ENCODE measurements at places on chromosomes 7 and 10. TPM values are rescaled to one million over a fixed set of nuclear protein-coding genes. Genes with fewer than 3 reads are reported as not detected.
A peak's percentile ranks its signal among the peaks of the same experiment; 100 is the strongest.

DNA sequence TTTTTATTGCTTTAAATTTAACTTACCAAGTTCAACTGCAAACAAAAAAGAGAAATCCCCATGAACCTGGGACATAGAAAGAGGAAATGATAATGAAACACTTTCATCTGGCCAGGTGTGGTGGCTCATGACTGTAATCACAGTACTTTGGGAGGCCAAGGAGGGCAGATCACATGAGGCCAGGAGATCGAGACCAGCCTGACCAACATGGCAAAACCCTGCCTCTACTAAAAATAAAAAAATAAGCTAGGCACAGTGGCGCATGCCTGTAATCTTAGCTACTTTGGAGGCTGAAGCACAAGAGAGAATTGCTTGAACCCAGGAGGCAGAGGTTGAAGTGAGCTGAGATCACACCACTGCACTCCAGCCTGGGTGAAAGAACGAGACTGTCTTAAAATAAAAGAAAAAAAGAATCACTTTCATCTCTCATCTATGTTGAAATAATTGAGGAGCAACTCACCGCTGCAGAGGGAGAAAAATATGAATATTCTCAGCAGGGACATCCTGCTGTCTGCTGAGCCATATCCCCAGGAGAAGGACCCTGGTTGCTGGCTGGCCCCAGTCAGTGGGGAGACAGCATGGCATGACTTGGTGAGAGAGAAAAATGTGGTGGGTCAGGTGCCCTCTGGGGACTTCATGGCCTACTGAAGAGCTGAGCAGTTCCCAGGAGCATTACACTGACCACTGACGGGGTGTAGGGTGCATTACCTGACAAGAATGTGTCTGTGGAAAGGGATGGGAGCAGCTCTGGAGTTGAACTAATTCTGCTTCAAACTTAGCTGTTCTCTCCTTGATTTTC lies 22.8 kb upstream of the TARP start:
- no peak for DNase-seq

GRCh38 chr7:30778255-30779025 lies 7.2 kb downstream of the MINDY4 start:
- DNase-seq: no peak

DNA sequence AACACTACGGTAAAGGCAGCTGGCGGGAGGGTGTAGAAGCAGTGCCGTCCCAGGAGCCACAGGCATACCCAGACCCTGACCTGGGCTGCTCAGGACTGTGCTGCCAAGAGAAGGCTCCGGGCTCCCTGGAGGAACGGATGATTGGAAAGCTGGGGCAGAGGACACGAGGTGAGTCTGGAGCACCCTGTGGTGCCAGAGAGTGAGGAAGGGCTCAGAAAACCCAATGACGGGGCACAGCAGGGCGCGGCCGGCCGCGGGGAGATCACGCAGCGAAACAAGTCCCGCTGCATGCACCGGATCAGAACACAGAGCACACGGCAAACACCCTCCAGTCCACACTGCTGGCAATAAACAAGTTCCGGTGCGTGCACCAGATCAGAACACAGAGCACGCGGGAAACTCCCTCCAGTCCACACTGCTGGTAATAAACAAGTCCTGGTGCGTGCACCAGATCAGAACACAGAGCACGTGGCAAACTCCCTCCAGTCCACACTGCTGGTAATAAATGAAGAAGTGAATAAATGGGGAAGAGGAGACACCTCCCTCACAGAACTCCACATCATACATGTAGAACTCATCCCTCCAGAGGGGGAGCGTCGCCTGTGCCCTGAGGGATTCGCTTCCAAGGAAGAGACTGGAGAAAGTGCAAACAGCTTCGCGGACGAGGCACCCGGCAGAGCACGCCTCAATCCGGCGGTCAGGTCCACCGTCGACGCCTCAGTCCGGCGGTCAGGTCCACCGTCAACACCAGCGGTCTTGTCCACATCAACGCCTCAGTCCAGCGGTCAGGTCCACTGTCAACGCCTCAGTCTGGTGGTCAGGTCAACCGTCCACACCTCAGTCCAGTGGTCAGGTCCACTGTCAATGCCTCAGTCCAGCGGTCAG lies 265.0 kb downstream of the MAD1L1 start:
- DNase-seq: no peak

DNA sequence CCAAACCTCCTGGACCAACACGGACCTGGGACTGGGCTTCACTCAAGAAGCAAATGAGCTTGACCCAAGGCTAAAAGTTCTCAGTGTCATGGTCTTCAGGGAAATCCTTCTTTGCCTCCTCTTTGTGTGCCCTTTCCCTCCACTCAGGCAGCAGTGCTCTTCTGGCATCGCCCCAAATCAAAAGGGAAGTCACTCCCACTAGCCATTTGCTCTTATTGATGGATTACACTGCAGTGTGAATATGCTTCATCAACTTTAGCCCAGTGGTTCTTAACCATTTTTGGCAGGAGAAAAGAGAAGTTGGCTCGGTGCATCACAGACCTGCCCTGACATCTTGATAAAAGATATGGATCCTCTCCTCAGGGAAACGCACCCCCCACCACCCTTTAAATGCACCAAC lies 19.2 kb upstream of the IKZF1 start:
- no peak for DNase-seq

DNA sequence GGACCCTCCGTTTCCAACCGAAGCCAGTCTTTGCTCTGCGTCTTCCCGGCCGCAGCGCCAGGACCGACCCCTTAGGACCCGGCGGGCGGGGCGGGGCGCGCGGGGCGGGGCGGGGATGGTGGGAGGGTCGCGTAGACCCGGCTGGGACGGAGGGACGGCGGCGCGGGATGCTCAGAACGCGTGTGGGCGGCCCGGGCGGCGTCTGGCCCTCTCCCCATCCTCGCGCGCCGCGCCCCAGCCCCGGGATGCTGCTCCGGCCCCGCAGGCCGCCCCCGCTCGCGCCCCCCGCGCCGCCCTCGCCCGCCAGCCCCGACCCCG lies at the start of gene UTF1:
TSS of gene UTF1 (plus strand) at position 174 of the 318 bp plus-strand sequence. CDS start at position 246, 72 bp downstream.
- no peak for DNase-seq

- DNase-seq: no peak
These were observed 31.5 kb upstream of the TAX1BP1 start for GRCh38 chr7:27708485-27708884.

Gene SKIDA1
- total RNA-seq: 0.36 TPM

Gene BCCIP
- total RNA-seq: 113 TPM

GRCh38 chr7:128000048-128000447 lies 31.2 kb downstream of the LRRC4 start:
- no peak for DNase-seq

Gene LDB3
- 0.07 TPM for total RNA-seq

GRCh38 chr7:105799006-105799405 lies 77.4 kb downstream of the ATXN7L1 start:
- DNase-seq: no peak

GRCh38 chr7:12805957-12806356 lies 118.5 kb downstream of the ARL4A start:
- DNase-seq: no peak

DNA sequence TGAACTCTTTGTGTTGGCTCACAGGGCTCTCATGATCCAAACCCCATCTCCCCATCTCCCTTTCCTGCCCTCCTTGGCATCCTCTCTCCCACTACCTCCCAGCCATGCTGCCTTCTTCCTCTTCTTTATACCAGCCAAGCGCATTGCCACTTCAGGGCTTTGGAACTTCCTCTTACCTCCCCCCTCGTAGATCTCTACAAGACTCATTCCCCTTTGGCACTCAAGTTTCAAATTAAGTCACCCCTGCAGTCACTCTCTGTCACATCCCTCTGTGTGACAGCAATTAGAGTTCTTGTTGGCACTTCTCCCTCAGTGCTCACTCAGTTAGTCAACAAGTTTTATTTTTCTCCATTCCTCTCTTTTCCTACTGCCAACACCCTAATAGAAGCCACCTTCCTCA lies 20.8 kb upstream of the NRP1 start:
- no peak for DNase-seq

GRCh38 chr10:62496925-62497324 lies 122.8 kb downstream of the ZNF365 start:
- DNase-seq: no peak

DNA sequence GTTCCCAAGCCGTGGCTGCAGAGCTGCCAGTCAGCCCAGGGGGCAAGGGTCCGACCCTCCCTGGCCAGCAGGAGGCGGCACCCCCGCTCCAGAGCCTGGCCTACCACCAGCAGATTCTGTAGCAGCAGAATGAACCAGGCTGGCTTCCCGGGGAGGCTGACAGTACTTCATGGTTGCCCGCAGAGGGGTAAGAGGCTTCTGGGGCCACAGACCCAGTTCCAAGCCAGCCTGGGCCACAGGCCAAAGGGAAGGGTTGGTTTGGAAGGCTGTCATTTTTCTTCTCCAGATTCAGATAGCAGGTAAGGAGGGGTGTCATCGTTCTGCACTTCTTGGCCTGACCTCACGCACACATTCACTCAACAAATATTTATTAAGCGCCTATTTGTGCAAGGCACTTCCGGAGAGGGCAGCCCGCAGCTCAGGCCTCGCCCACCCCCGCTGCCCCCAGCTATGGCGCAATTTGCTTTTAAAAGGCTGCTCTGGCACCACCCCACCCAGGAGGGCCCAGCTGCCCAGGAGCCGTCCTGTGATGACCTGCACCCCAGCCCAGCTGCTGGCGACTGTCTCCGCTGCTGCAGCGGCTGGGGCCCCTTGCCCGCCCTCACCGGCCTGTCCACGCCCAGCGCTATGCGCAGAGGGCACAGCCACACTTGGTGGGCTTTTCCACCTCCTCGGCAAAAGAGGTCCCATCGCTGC lies 168.5 kb downstream of the LCOR start:
- DNase-seq: no peak

DNA sequence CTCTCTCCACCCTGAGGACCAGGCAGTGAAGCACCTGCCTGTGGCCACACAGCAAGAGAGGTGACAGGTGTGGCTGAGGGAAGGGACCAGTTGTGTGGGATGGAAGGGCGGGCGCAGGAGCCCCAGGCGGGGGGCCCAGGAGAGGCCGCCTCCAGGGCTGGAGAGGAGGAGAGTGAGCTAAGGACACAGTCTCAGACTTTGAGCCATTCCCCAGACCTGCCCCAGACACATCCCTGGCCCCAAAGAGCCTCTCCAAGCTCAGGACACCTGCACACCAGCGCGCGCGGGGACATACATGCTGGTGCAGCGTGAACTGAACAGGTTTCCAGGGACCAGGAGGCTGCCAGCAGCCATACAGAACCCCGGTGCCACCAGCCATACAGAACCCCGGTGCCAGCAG lies 237.3 kb downstream of the MAD1L1 start:
- DNase-seq: no peak

GRCh38 chr10:123150986-123151736 lies 3.0 kb upstream of the BUB3 start:
- peak; percentile 62 for DNase-seq

DNA sequence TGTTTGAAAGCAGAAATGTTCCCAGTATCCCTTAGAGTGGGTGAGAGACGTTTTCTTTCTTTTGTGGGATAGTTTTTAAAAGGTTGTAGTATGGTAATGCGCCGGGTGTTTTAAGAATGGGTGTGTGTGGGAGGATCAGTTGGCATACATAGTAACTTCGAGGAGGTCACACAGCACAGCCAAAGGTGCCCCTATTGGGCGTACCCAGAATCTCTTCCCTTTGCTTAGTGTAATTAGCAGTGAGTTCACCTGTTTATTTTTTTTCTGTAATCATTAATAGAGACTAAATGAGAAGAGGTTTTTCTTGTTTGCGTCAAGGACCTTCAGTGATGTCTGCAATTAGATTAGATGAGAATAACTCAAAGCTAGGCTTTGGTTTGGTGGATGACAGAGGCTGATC lies 1.5 kb downstream of the PLEKHA8 start:
- DNase-seq: peak; percentile 43

Gene DNAJC12
- 32.5 TPM for total RNA-seq

Gene CALHM2
- 9.5 TPM for total RNA-seq

- DNase-seq: no peak
These were observed 84.3 kb upstream of the SORCS3 start for GRCh38 chr10:104556831-104557230.

DNA sequence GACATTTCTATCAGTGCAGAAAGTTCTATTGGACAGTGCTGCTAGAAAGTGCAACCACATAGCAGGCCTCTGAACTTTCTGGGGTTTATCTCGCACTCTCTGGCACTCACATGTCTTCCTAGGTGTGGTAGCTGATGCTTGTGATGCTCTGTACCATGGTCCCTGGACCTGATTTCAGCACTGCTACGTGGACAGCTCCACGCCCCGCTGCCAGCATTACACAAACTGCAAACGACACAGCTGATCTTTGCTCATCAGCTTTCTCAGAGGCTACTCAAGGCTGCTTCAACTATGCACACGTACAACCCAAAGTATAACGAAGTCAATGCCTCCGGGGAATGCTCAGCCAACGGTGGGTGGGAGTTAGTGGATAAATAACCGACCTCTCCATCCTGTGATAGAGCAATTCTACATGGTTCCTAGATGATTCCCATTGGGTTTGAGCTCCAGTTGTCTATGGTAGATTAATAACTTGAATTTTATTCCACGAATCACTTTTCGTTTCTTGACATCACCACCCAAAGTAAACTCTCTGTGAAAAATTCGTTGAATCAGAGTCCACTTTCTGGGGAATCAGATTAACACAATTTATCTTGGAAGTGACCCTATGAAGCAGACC lies 302.5 kb downstream of the ACTR3B start:
- DNase-seq: peak; percentile 22

DNA sequence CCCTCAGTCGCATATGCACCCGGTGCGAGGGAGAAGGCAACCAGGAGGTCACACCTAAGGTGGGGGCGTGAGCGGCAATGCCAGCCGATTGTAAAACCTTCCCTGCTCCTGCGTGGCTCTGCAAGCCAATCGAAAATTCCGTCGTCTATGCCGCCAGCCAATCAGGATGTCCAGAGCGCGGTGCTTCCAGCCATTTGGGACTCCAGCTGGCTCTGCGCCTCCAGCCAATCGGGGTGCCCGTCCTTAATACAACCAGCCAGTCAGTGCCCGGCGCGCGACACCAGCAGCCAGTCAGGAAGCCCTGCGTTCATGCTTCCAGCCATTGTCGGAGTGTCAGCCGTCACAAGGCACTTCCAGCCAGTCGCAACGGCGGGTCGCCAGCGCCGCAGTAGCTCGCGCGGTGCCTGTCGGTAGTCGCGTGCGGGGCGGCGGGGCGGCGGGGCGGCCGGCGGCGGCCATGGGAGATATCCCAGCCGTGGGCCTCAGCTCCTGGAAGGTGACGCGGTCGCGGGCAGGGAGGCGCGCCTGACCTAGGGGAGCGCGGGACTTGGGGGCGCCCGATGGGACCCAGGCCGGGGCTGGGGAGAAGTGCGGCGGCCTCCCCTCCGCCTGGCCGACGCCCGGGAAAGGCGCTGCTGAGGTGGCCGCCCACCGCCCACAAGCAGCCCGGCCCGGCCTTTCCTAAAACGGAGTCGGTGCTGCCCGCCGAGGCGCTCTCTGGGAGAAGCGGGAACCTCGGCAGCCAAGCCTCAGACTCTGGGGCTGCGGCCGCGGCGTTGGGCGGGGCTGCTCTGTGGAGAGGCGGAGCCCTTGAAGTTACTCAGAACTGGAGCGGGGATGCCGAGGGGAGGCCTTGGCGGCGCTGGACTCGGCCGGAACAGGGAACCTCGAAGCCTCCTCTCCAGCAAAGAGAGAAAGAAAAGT lies at the start of gene AKR1E2:
TSS of gene AKR1E2 (plus strand) at position 340 of the 924 bp plus-strand sequence. CDS start at position 458, 118 bp downstream.
- DNase-seq: peak; percentile 89

All from activated CD8-positive, alpha-beta T cell treated with anti-CD3 and anti-CD28 coated beads for 36 hours (primary cell).